ENCODE measurements at places on chromosomes 3 and 15.
A peak's percentile ranks its signal among the peaks of the same experiment; 100 is the strongest.

- DNase-seq: no peak
Measured at GRCh38 chr3:53083949-53084309, 38.1 kb upstream of the SFMBT1 start.

- DNase-seq: peak; percentile 35
Measured at GRCh38 chr15:67148196-67148701, 82.8 kb downstream of the SMAD3 start.

DNA sequence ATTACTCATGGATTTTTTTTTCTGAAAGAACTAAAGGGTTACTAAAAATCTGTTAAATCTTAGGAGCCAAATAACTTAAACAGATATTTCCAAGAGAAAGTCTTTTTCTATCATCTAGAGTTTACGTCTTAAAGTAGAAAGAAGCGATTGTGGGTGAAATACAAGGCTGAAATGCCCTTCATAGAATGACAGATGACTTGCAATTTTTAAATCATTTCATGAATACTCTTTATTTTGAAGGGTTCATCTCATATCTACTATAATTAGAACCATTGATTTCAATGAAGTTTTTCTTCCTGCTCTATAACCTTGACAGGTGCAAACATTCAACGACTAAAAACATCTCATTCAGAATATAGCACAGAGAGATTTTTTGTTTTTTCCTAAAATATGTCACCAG lies 217.0 kb downstream of the GABRB3 start:
- DNase-seq: no peak

DNA sequence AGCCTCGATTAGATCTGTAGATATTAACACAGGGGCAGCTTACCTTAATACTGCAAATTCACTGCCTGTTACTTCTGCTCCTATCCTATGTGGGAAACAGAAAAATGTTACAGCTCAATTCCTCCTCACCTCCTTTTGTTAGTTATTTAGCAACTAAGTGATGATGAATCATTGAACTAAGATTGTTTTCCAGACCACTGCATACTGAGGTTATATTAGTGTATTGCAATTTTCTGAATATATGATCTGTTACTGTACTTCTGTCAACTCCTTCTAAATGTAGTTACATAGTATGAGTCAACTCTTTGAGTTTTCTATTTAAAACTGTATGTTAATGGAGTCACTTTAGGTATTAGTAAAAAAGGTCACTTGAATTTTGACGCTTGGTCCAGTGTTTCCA lies 331.5 kb upstream of the SLCO3A1 start:
- DNase-seq: no peak

GRCh38 chr15:56244811-56245576 lies 1.3 kb upstream of the RFX7 start:
- peak; percentile 68 for DNase-seq

DNA sequence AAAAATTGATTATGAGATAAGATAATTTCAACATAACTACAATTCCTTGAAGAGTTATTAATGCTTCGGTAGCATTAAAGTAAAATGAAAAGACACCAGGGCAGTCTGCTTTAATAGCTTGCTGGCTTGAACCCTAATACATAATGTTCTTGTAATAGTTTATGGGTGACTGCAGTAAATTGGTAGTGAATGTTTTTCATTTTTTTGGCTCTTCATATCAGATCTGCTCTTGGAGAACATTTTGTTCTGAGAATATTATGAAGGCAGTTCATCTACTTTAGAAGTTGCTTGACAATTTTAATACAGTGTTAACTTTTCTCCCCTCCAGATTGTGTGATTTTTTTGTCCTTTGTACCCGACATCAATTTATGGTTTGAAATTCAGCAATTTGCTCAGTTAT lies 128.4 kb downstream of the ZBTB20 start:
- no peak for DNase-seq

- no peak for DNase-seq
Measured at GRCh38 chr3:141707741-141708203, 30.3 kb upstream of the RNF7 start.

- DNase-seq: no peak
Measured at GRCh38 chr3:158355623-158356588, 215.1 kb upstream of the MLF1 start.

DNA sequence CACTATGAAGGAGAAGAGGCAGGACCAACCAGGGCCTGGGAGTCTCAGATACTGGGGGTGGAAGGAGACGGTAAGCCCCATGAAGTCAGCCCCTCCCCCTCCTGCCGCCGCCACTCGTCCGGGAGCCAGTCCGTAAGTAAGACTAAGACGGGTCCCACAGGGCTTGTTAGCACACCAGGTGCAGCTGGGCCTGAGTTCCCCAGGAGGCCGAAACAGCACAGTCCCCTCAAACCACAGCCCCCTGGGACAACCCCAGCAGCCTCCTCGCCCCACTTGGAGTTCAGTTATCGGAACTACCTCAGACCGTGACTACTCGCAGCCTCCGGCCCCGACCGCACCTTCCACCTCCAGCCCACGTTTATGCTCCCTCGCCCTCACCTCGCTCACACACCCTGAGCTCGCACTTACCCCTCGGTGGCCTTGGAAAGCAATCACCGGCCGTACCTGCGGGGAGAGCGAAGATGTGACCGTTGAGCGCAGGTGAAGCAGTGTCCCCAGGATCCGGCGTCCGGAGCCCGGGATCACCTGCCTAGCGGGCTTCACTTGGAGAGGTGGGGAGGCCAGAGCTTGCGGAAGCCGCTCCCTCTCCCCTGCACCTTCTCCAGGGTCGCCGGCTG lies 557 bp downstream of the ELL3 start:
- DNase-seq: peak; percentile 22

DNA sequence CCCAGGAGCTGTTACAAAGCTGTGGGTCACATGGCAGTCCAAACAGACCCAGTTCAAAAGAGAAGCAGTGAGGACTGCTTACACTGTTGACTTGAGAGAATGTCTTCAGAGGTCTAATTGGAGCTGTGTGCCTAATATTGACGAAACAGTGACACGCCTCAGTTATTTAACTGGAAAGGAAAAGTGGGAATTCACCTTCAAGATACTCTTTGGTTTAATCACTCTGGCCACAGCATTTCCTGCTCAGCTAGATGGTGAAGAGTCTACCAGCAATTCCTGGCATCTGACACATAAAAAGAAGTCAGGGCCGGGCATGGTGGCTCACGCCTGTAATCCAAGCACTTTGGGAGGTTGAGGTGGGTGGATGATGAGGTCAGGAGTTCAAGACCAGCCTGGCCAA lies 326.4 kb downstream of the SV2B start:
- DNase-seq: peak; percentile 71

GRCh38 chr15:29241207-29241606 lies 28.4 kb downstream of the NSMCE3 start:
- no peak for DNase-seq

- no peak for DNase-seq
Measured at GRCh38 chr3:31093606-31094005, 199.1 kb upstream of the GADL1 start.

DNA sequence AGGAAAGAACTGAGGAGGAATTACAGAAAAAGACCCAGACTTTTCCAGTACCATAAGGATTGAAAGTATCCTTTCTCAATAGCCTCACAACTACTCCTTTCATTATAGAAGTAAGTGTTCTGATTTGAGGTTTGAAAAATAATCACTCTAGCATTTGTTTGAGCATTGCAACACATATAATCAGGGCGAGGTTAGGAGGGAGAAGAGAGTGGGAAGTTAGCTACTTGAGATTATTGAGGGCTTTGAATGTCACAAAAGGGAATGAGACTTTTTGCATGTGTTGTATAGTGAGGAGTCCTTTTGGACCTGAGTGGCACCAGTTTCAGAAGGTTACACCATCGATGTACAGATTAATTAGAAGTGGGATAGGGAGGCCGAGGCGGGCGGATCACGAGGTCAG lies 65.2 kb upstream of the TNIK start:
- no peak for DNase-seq

- DNase-seq: peak; percentile 50
Measured at GRCh38 chr3:184261854-184262763, 756 bp upstream of the CAMK2N2 start.

Measured in activated naive CD4-positive, alpha-beta T cell treated with anti-CD3 and anti-CD28 coated beads for 36 hours (primary cell).